H1 (cell line): ENCODE measurements at places on chromosomes 4 and X. TPM values are rescaled to one million over a fixed set of nuclear protein-coding genes. Genes with fewer than 3 reads are reported as not detected.

GRCh38 chr4:53563824-53564223 is 27.5 kb downstream of the LNX1 start:
- H3K4me3 ChIP-seq, result no peak overlapping the region
- no peaks in the 10 kb centered on the region for H3K36me3 ChIP-seq
- H3K27me3 ChIP-seq, result no peaks in the 10 kb centered on the region
- H3K4me1 ChIP-seq, result no peaks in the 10 kb centered on the region

GRCh38 chr4:53937918-53938317 is 126.5 kb downstream of the CHIC2 start:
- H3K36me3 ChIP-seq, result no peaks in the 10 kb centered on the region
- no peaks in the 10 kb centered on the region for H3K4me1 ChIP-seq
- no peak overlapping the region for H3K27ac ChIP-seq
- H3K27me3 ChIP-seq, result no peaks in the 10 kb centered on the region

The GAB3 gene
- total RNA-seq, result 1.2 and 1.5 TPM in 2 replicates

- no peaks in the 10 kb centered on the region for H3K36me3 ChIP-seq
- H3K27me3 ChIP-seq, result no peaks in the 10 kb centered on the region
- no peaks in the 10 kb centered on the region for H3K4me1 ChIP-seq
- H3K4me3 ChIP-seq, result no peak overlapping the region
- no peak overlapping the region for H3K27ac ChIP-seq
These were observed 235.1 kb downstream of the PPARGC1A start for GRCh38 chr4:23654791-23655190.

DNA sequence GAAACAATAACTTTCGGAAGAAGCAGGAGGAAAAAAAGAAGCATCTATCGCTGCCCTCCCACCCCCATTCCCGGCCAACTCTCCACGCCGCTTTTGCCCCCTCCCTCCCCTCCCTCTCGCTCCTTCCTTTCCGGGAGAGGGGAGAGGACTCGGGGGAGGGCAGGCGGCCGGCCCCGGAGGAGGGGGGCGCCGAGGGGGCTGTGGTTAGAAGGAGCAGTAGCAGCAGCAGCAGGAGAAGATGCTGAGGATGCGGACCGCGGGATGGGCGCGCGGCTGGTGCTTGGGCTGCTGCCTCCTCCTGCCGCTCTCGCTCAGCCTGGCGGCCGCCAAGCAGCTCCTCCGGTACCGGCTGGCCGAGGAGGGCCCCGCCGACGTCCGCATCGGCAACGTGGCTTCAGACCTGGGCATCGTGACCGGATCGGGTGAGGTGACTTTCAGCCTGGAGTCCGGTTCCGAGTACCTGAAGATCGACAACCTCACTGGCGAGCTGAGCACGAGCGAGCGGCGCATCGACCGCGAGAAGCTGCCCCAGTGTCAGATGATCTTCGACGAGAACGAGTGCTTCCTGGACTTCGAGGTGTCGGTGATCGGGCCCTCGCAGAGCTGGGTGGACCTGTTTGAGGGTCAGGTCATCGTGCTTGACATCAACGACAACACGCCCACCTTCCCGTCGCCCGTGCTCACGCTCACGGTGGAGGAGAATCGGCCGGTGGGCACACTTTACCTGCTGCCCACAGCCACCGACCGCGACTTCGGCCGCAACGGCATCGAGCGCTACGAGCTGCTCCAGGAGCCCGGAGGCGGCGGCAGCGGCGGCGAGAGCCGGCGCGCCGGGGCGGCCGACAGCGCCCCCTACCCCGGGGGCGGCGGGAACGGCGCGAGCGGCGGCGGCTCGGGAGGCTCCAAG is 1.3 kb downstream of the PCDH7 start:
- H3K36me3 ChIP-seq, result no peaks in the 10 kb centered on the region
- H3K4me1 ChIP-seq, result peaks cover 20% of the 10 kb centered on the region
- peaks cover 34% of the 10 kb centered on the region for H3K27me3 ChIP-seq
- H3K4me3 ChIP-seq, result peak overlapping the region; percentile 86
- DNase-seq, result peak; percentile 76
- no peak overlapping the region for H3K27ac ChIP-seq

DNA sequence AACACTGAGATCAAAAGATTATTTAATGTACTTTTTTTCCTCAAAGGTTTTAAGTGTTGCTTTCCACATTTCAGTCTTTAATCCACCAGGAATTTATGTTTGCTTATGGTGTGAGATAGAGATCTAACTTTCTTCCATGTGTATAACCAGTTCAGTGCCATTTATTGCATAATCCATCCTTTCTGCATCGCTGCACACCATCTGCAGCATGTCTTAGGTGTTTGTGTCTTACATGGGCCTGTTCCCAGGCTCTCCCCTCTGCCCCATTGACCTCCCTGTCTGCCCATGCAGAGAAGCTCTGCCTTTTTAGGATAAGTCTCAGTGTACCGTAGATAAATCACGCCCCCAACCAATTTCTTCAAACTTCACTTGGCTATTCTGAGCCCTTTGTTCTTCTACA is 30.3 kb downstream of the NSDHL start:
- no peak for DNase-seq
- H3K27ac ChIP-seq, result no peak overlapping the region
- peaks cover 26% of the 10 kb centered on the region for H3K36me3 ChIP-seq
- no peaks in the 10 kb centered on the region for H3K27me3 ChIP-seq

GRCh38 chr4:23938796-23939195 is 48.9 kb upstream of the PPARGC1A start:
- H3K4me3 ChIP-seq, result no peak overlapping the region
- no peak overlapping the region for H3K27ac ChIP-seq
- no peaks in the 10 kb centered on the region for H3K36me3 ChIP-seq
- peaks cover under 1% of the 10 kb centered on the region for H3K4me1 ChIP-seq
- DNase-seq, result no peak
- no peaks in the 10 kb centered on the region for H3K27me3 ChIP-seq

DNA sequence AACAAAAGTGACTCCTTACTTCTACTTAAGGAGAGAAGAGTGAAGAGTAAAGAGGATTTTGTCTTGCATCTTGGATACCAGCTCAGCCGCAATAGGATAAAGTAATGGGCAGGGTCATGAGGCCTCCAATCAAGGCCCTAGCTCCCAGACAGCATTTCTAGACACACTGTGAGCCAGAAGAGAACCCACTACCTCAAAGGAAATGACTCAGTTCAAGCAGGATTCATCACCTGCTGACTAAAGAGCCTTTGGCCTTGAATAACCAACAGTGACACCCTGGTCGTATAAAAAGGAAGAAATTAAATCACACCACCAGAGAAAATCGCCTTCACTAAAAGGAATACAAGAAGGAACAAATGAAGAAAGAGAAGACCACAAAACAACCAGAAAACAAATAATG is 416.1 kb downstream of the PCDH18 start:
- no peak overlapping the region for H3K27ac ChIP-seq
- H3K4me3 ChIP-seq, result no peak overlapping the region
- H3K27me3 ChIP-seq, result peaks cover 1% of the 10 kb centered on the region
- H3K4me1 ChIP-seq, result no peaks in the 10 kb centered on the region
- H3K36me3 ChIP-seq, result no peaks in the 10 kb centered on the region
- no peak for DNase-seq

DNA sequence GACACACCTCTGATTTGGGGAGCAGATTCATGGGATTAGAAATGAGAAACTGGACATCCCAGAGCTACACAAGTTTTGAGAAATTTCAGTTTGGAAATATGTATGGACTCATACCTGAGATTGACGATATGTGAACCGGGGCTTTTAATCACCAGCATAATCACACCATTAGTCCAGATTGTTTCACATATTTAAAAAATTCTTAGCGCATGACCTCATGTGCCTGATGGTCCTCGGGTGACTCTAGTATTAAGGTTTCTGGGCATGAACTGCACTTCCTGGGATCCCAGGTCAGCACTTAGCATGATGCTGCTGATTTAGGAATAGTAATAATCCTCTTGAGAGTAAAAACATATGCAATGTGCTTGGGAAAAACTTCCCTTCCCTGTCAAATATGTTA is 91.9 kb upstream of the BCOR start:
- H3K27ac ChIP-seq, result no peak overlapping the region
- H3K4me1 ChIP-seq, result no peaks in the 10 kb centered on the region
- H3K27me3 ChIP-seq, result no peaks in the 10 kb centered on the region
- no peak overlapping the region for H3K4me3 ChIP-seq

- H3K36me3 ChIP-seq, result no peaks in the 10 kb centered on the region
- no peaks in the 10 kb centered on the region for H3K27me3 ChIP-seq
- no peaks in the 10 kb centered on the region for H3K4me1 ChIP-seq
- H3K4me3 ChIP-seq, result no peak overlapping the region
- DNase-seq, result no peak
These were observed 33.4 kb downstream of the C4orf54 start for GRCh38 chr4:99624141-99624719.

DNA sequence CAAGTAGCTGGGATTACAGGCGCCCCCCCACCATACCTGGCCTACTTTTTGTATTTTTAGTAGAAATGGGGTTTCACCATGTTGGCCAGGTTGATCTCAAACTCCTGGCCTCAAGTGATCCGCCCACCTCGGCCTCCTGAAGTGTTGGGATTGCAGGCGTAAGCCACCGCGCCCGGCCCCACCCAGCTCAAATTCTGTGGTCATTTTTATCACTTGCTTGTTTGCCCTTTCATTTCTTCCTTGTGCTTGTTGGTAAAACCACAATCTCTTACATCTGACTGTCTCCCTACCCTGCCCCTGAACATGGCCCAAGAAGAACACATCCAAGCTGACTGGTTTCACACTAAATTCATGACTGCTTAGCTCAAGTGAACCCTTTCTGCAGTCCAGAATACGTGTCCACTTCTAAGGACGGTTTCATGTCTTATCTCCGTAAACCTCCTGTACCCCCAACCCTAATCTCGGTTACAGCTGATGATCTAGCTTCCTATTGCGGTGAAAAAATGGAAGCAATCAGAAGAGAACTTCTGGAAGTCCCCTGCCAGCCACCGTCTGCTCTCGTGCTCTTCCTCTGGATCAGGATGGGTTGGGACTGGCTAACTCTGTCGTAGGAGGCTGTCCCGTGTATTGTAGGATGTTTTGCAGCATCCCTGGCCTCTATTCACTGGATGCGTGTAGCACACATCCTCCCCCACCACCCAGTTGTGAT is 5.4 kb upstream of the RS1 start:
- H3K36me3 ChIP-seq, result no peaks in the 10 kb centered on the region
- H3K4me1 ChIP-seq, result no peaks in the 10 kb centered on the region
- no peaks in the 10 kb centered on the region; the same call in 1 of the 2 replicates for H3K27me3 ChIP-seq
- no peak overlapping the region for H3K4me3 ChIP-seq
- no peak for DNase-seq

The CCNB3 gene
- 0.09 TPM in 1 of 2 replicates, not detected in the other for total RNA-seq

The NOX1 gene
- not detected in 2 replicates for total RNA-seq

GRCh38 chr4:148044912-148045352 is 313.0 kb downstream of the ARHGAP10 start:
- no peaks in the 10 kb centered on the region for H3K4me1 ChIP-seq
- no peak overlapping the region for H3K27ac ChIP-seq
- no peaks in the 10 kb centered on the region for H3K27me3 ChIP-seq
- DNase-seq, result no peak

DNA sequence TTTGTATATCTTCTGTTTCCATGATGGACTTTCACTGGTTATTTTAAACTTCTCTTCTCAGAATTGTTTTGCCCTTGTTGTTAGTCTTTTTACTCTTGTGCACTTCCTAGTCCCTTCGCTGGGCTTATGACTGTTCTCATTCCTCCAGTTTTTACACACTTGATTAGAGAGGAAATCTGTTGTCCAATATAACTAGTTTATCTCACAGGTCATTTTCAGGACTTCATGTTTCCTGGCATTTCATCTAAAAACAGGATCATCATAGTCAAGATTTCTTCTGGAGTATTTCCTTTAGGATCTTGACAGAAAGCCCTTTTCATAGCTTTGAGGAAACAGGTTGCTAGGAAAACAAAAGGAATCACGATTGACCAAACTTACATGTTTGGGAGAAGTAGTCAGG is 3.0 kb downstream of the FNIP2 start:
- no peaks in the 10 kb centered on the region for H3K36me3 ChIP-seq
- H3K27me3 ChIP-seq, result no peaks in the 10 kb centered on the region
- H3K4me1 ChIP-seq, result peaks cover 5% of the 10 kb centered on the region

- H3K27me3 ChIP-seq, result no peaks in the 10 kb centered on the region
- H3K4me1 ChIP-seq, result no peaks in the 10 kb centered on the region
- H3K4me3 ChIP-seq, result no peak overlapping the region
- no peak overlapping the region for H3K27ac ChIP-seq
- H3K36me3 ChIP-seq, result peaks cover under 1% of the 10 kb centered on the region; the same call in 1 of the 2 replicates
These were observed 586.1 kb downstream of the ADGRL3 start for GRCh38 chr4:61786211-61786610.

The PDZD4 gene
- 169 and 174 TPM in 2 replicates for total RNA-seq

DNA sequence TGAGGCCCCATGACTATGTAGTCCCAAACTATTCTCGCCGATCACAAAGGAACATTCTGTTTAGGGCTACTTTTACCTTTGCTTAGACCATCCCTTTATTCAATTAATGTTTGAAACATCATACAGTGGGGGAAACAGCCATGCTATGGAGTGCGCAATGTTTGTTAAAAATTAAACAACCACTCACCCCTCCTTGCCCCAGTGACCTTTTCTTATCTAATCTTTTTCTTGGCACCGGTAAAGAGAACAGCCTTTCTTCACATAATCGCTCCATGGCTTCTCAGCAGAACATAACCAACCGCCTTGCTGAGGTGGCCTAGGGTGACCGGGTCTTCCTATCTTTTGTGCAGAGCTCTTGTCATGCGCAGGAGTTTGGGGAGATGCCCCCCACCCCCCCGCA is 152.6 kb downstream of the VCX3A start:
- H3K27me3 ChIP-seq, result no peaks in the 10 kb centered on the region
- peaks cover 9% of the 10 kb centered on the region; the same call in 1 of the 2 replicates for H3K4me1 ChIP-seq
- no peak overlapping the region for H3K27ac ChIP-seq
- H3K4me3 ChIP-seq, result no peak overlapping the region

- H3K27ac ChIP-seq, result 0 out of 2 replicates have a peak overlapping the region, but pooled peaks have one; percentile 25
- peaks cover 7% of the 10 kb centered on the region for H3K4me1 ChIP-seq
- no peak for DNase-seq
- peak overlapping the region; percentile 40; the same call in 1 of the 2 replicates for H3K4me3 ChIP-seq
These were observed 31.7 kb downstream of the DLG3 start for GRCh38 chrX:70476166-70476933.

DNA sequence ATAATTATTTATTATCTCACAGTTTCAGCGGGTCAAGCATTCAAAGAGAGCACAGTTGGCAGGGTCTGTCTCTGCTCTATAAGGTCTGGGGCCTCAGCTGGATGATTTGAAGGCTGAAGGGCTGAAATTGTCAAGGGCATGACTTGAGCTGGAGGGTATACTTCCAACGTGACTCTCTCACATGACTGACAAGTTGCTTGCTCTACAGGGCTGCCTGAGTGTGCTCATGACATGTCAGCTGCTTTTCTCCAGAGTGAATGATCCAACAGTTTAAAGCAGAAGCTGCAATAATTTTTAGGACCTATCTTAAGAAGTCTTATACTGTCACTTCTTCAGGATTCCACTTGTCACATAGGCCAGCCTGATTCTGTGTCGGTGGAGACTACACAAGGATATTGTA is 51.2 kb downstream of the TIGD2 start:
- H3K36me3 ChIP-seq, result no peaks in the 10 kb centered on the region
- no peak overlapping the region for H3K27ac ChIP-seq
- DNase-seq, result no peak
- no peaks in the 10 kb centered on the region for H3K27me3 ChIP-seq
- H3K4me1 ChIP-seq, result no peaks in the 10 kb centered on the region
